ENCODE measurements at places on chromosomes 7 and 10. TPM values are rescaled to one million over a fixed set of nuclear protein-coding genes. Genes with fewer than 3 reads are reported as not detected.

The ICA1 gene
- 11.3 TPM for total RNA-seq

The FRMD4A gene
- 4.6 TPM for total RNA-seq

The FRAT1 gene
- 2.6 TPM for total RNA-seq

The SLC12A9 gene
- 16.3 TPM for total RNA-seq

The JAZF1 gene
- 28.9 TPM for total RNA-seq

The AIMP2 gene
- total RNA-seq, result 45.8 TPM

The RGS10 gene
- total RNA-seq, result 32.7 TPM

The HMX3 gene
- total RNA-seq, result 0.11 TPM

The SPDYE2B gene
- not detected for total RNA-seq

The PLAU gene
- 42.2 TPM for total RNA-seq

The TMEM229A gene
- not detected for total RNA-seq

The NYAP1 gene
- 1.8 TPM for total RNA-seq

The WIPF3 gene
- not detected for total RNA-seq

The PON1 gene
- under 0.01 TPM for total RNA-seq

The NDUFB8 gene
- total RNA-seq, result 88.1 TPM

The ECHDC3 gene
- 10.4 TPM for total RNA-seq

The HOXA13 gene
- 8.6 TPM for total RNA-seq

The INHBA gene
- total RNA-seq, result 60.1 TPM

The GHRHR gene
- not detected for total RNA-seq

The NPY gene
- total RNA-seq, result not detected

The OR9A4 gene
- total RNA-seq, result 0.13 TPM

The SHH gene
- not detected for total RNA-seq

The ZNF853 gene
- 0.86 TPM for total RNA-seq

The UBE2D4 gene
- total RNA-seq, result 17.6 TPM

The EIF5AL1 gene
- total RNA-seq, result 1.5 TPM

The UCN3 gene
- not detected for total RNA-seq

The ITIH5 gene
- 14.4 TPM for total RNA-seq

The HABP2 gene
- total RNA-seq, result not detected

The PPP1R3C gene
- 175 TPM for total RNA-seq

The LAMB4 gene
- total RNA-seq, result under 0.01 TPM

The ARHGAP22 gene
- total RNA-seq, result 41.2 TPM

The UCMA gene
- total RNA-seq, result not detected

The OR6B1 gene
- total RNA-seq, result not detected

The NPC1L1 gene
- under 0.01 TPM for total RNA-seq

The PITX3 gene
- 0.13 TPM for total RNA-seq

The CEP55 gene
- 18.4 TPM for total RNA-seq

The C7orf57 gene
- under 0.01 TPM for total RNA-seq

The TMEM130 gene
- total RNA-seq, result 0.54 TPM

The HOXA7 gene
- total RNA-seq, result 5.0 TPM

The CHN2 gene
- total RNA-seq, result not detected

The SYCE1 gene
- total RNA-seq, result not detected

The LRMDA gene
- total RNA-seq, result 9.5 TPM

The NRP1 gene
- total RNA-seq, result 153 TPM

The ADAM22 gene
- 1.0 TPM for total RNA-seq

The STAMBPL1 gene
- total RNA-seq, result 11.9 TPM

The IL2RA gene
- total RNA-seq, result not detected
